ENCODE measurements at places on chromosomes 12 and 14.

DNA sequence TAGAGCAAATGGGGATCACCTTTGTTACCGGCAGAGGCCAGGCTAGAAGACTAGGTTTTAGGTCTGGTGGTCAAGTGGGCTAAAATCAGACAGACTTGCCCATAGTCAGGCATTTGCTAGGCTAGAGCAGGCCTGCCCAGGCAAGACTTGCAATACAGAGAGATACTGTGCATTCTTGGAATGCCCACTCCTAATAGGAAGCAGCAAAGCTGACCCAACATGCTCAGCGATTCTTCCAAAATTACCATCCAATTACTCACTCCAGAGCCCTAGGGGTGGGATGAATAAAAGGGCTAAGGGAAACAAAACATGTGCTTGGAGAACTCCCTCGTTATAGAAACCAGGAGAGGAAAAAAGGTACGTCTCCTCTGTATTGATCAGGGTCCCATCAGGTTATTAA, 187.8 kb upstream of the AMIGO2 start:
- no peak for DNase-seq

DNA sequence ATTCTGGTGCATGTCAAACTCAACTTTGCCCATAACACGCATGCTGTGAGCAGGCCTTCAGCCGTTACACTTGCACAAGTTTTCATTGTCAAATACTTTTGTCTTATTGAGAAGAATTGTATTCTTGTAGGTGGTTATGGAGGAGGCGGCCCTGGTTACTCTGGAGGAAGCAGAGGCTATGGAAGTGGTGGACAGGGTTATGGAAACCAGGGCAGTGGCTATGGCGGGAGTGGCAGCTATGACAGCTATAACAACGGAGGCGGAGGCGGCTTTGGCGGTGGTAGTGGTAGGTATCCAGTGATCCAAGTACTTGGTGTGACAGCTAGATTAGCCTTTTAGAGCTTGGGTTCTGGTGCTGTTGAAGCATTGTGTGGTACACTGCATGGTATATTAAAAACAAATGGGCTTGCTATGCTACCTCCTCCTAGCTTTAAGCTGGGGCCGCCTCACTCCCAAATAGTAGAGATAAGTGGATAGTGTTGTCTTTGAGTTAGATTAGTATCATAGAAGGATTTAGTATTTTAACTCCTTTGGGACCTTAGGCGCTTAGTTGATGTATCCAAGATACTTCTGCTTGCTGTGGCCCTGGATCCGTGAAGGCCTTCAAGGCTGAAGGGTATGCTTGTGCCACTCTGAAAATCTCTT, 2.5 kb downstream of the HNRNPA1 start:
- DNase-seq, result no peak

- DNase-seq, result no peak
Observed at GRCh38 chr14:71348394-71348793, 441.1 kb downstream of the PCNX1 start.

DNA sequence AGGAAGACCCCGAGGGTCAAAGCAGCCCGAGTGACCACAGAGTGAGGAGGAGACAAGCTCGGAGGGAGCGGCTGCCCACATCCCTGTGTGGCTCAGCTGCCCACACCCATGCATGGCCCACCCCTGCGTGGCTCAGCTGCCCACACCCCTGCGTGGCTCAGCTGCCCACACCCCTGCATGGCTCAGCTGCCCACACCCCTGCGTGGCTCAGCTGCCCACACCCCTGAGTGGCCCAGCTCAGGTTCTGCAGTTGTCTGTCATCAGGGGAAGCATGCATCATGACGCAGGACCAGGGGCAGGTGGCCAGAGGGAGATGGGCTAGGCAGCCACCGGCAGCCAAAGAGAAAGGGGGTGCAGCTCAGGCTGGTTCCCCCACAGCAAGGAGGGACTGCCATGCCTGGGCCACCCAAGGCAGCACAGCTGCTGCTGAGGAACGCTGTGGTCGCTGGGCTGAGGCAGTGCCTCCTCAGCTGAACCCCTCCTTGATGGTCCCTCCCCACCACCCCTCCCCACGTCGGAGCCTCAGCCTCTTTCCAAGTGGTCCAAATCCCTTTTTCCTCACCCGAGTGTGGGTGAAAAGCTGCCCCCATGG, 33.3 kb upstream of the NUDT14 start:
- DNase-seq, result no peak

GRCh38 chr12:75831402-75831801, 200.2 kb downstream of the PHLDA1 start:
- DNase-seq, result no peak

DNA sequence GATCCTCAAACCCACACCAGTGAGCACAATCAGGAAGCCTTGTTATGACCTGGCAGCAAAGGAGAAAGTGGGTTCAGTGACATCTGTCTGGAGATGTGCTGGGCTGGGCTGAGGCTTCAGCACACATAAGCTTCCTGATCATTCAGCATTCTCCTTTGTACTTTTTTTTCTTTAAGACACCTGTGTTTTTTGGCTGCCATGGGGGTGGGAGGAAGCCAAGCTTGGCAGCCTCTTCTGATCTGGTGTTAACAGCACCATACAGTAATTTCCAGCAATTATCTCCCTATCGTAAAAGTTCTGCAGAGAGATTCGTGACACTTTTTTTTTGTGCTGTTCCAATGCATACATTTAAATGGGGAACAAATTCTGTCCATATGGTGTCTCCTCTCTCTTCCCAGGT, 38.9 kb upstream of the RASSF3 start:
- no peak for DNase-seq

DNA sequence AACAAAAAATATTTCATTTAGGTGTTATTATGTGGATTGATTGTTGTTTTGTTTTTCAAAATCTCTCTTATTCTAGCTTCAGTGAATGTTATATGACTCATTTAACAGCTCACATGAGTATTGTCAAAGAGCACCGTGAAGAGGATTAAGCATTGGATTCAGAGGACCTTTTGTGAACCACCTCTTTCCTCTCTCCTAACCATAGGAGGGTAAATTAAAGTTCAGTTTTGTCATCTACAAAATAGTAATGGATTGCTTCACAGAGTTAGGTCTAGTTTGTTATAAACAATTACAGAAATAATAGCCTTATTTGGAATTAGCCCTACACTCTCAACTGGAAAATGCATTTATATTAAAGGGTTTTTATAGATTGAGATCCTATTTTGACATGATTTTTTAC, 962 bp upstream of the KERA start:
- no peak for DNase-seq

- DNase-seq, result no peak
Observed at GRCh38 chr12:63940310-63941005, 96.0 kb downstream of the SRGAP1 start.

- no peak for DNase-seq
Observed at GRCh38 chr14:34099635-34100034, 148.8 kb upstream of the EGLN3 start.

- no peak for DNase-seq
Observed at GRCh38 chr12:67077617-67078016, 191.5 kb upstream of the CAND1 start.

- no peak for DNase-seq
Observed at GRCh38 chr14:98834119-98834518, 437.9 kb downstream of the BCL11B start.

DNA sequence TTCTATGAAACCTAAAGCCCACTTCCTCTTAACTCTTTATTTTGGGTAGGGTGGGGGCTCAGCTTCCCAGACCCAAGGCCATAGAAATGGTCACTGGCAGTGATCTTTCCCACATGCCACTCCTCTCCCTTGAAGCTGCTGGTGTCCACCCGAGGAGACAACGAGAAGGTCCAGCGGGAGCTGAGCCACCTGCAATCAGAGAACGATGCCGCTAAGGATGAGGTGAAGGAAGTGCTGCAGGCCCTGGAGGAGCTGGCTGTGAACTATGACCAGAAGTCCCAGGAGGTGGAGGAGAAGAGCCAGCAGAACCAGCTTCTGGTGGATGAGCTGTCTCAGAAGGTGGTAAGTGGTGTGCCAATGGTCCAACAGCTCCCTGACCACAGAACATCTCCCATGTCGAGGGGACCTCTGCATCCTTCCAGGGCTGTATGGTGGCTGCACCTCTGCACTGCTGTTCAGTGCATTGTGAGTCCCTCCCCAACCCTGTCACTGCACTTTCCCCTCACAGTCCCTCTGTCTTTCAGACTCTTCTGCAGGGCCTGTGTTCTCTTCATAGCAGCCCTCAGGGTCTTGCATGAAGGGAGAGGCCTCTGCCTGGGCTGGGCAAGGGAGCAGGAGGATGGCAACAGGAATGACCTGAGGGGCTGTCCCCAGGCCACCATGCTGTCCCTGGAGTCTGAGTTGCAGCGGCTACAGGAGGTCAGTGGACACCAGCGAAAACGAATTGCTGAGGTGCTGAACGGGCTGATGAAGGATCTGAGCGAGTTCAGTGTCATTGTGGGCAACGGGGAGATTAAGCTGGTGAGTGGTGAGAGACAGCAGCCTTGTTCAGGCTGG, 18.8 kb upstream of the PIP4K2C start:
- no peak for DNase-seq

GRCh38 chr14:56211084-56211483, 92.9 kb downstream of the PELI2 start:
- DNase-seq, result no peak

- no peak for DNase-seq
Observed at GRCh38 chr14:92780444-92781232, 13.5 kb upstream of the GOLGA5 start.
